ENCODE measurements at places on chromosomes 3 and 15.

GRCh38 chr3:155979746-155980145, 109.3 kb downstream of the GMPS start:
- no peak for DNase-seq

GRCh38 chr3:101963902-101964362, 114.6 kb downstream of the NFKBIZ start:
- no peak for DNase-seq

DNA sequence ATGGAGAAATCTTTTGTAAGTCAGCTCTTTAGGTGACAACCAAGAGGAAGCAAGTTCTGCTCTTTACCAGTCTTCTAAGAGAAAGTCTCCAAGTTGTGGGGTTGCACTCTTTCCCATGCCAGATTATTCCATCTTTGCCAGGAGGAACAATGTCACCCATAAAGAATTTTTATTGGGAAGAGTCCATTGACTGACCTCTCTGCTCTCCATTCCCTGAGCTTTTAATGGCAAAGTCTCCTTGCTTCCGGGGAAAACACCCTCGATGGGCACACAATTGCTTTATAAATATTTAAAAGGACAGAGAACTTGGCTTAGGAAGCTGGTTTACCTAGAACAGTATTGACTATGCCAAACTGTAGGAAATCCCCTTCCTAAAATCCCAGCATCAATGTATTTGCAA, 19.9 kb upstream of the UBE2E1 start:
- no peak for DNase-seq

DNA sequence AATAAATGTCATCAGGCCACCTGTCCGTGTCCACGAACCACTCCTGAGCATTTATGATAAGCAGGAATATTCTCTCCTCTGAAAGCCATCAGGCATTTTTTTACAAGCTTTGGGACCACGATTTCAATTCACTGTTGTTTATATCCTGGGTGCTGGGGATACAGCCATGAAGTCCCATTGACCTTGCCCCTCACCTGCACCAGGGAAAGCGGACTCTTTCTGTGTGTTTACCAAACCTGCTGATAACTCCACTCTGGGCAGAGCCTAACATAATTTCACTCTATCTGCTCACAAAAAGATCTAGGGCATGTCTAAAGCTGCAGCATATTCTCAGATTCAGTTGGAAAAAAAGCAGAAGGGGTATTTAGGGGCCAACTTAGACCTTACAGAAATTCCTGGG, 4.8 kb downstream of the DNASE1L3 start:
- DNase-seq = no peak

DNA sequence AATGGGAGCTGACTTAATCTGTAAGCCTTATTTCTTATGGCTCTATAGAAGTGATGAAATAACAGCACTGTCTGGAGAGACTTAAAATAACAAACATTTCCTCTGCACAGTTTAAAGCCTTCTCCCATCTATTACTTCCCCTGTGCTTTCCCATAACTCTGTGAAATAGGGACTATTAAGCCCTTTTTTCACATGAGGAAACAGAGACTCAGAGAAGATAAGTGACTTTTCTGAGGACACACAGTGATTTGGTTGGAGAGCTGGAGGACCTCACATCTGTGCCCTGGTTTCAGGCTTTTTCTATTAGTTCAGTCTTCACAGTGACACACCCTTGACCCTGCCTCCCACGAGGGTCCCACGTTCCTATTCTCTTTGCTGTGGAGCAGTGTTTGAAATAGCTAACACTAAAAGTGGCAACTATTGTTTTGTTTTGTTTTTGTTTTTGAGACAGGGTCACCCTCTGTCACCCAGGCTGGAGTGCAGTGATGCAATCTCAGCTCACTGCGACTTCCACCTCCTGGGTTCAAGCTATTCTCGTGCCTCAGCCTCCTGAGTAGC, 82.9 kb downstream of the ST6GAL1 start:
- DNase-seq = no peak

GRCh38 chr3:15342945-15343344, 10.6 kb upstream of the SH3BP5 start:
- DNase-seq = no peak

DNA sequence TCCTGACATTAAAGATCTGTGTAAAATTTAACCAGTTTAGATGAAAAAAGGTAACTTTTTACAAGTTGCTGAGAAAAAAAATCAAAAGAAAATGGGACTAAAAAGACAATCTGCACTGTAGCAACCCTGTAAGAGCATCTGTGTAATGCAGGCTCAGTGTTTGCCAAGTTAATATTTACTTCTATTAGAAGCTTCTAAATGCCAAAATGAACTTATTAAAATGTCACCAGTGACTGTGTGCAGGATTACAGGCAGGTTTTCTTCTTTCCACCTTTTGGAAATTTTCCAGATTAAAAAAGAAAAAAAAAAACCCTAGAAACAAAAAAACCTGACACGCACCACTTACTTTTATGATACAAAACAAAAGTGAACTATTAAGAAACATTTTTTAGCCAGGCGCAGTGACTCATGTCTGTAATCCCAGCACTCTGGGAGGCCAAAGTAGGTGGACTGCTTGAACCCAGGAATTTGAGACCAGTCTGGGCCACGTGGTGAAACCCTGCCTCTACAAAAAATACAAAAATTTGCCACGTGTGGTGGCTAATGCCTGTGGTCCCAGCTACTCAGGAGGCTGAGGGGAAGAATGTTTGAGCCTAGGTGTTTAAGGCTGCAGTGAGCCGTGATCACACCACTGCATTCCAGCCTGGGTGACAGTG, 87.2 kb downstream of the TJP1 start:
- no peak for DNase-seq

- DNase-seq = no peak
These were observed 142.5 kb downstream of the HCN4 start for GRCh38 chr15:73226093-73226814.

DNA sequence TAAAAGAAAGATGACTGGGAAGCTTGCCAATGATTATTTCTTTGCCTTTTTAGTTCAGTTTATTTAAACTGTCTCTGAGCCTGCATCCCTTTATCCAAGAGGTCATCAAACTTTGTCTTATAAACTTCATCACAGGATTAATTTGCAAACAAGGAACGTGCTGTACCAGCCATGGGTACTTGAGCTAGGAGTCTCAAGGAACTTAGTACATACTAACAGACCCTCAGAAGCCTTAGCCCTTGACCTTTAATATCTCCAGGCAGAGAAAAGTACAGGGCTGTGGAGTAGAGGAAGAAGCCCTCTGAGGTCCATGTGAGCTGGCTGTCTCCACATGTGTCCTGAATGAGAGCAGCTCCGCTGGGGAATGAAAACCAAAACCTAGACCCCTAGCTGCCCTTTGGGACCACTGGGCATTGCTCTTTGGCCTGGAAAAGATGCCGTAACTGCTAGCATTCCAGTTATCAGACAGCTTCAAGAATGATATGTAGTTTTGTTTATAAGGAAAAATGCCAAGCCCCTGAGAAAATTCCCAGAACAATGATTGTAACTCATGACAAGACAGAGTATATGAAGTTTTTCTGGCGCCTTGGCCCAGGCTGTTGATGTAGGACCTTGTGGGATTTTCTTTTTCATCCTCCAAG, 92.1 kb downstream of the ASB7 start:
- DNase-seq = no peak

- DNase-seq = peak; percentile 48
These were observed 624 bp downstream of the AKAP13 start for GRCh38 chr15:85380812-85381642.

DNA sequence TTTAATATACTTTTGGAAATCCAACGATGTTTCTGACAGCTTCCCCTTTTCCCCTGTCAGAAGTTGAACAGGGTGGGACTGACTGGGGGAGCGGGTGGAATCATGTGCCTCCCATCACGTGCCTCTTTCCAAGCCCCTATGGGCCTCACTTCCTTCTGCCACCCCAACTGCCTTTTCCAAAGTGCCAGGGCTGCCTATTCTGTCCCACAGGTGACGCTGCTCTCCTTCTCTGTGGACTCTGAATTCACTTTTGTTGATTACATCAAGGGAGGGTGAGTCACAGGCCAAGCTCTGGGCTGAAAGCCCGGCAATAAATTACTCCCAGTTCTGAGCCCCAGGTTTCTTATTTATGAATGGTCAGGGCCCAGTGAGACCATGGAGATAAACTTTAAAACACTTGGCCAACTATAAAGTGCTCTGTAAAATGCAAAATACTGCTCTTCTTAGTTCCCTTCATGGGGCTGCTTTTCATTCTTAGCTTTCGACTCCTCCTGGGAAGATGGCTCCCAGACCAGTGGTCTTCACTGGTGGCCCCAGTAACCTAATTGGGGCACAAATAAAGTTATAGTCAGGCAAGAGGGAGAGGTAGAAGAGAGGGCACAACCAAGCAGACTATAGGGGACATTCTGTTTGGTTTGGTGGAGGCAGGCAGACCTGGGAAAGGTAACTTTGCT, 12.3 kb downstream of the CPNE9 start:
- DNase-seq = no peak

GRCh38 chr15:65945616-65946015, 76.3 kb downstream of the RAB11A start:
- no peak for DNase-seq

DNA sequence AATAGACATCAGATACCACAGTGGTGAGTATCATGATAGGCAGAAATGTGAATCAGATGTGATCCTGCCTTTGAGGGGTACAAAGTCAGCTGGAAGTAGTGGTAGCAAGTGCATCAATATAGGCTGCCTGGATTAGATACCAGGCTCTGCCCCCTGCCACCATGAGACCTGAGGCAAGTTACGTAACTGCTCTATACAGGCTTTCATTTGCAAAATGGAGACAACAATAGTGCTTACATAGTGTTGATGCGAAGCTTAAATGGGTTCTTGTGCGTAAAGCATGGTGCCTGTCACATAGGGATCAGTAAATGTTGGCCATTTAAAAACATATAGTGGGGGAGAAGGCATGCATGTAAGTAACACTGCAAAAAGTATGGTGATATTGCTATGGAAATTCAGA, 158.0 kb downstream of the RYR3 start:
- DNase-seq = no peak

DNA sequence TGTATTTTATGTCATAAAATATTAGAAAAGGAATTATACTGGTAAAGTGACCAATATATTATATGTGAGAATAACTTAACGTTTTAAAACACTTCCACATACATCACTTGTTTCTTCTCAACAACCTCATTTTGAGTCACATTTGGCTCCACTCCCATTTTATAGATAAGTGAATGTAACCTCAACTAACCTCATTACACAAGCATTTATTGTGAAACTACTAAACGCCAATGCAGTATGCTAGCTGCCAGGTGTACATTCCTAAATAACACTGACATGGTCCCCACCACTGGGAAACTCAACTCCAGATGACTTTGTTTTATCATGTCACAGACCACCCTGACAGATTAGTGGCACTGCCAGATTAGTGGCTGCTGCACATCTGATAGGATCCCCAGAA, 249.7 kb upstream of the CNTN4 start:
- DNase-seq = no peak

DNA sequence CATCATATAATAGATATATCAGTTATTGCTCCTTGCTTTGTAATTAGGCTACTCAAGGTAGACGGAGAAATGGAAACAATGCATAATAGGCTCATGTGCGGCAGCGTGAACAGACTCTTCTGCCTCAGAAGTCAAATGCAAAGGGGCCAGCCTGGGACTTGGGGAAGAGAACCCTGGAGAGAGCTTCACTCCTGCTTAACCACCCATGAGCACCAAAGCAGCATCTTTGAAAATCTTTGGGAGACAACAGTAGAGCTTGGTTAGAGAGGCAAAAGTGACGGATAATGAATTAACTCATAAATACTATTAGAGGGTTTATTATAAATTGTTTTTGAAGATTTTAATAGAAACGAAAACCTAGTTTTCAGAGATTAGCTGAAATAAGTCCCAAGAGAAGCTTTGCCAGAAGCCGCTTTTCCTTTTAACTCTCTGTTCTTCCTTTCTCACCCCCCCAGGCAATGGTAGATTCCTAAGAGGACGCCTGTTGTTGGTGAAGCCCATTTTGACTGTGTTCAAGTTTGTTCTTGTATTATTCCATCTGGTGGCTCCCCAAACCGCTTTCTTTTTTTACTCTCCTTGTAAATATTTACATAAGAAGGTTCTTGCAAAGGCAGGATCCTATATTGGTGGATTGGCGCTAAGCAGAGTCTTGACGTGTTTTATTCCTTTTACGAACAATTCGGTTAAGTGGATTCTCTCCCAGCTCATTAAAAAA, 196.0 kb upstream of the TPRG1 start:
- no peak for DNase-seq

DNA sequence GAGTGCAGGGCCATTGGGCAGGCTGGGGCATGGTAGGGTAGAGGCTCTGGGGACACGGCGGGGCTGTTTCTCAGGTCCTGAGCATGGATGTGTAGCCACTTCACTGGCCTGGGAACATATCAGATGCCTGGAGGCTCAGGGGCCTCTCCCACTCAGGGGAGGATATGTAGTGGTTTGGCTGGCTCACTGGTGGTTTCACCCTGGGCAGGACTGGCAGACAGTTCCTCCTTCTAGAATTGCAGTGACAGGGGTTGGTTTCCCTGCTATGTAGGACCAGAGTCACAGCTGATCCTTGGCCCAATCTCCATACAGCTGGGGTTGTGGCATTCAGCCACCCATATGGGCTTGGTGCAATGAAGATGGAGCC, 4.8 kb upstream of the ARHGAP31 start:
- no peak for DNase-seq

- DNase-seq = no peak
These were observed 40.9 kb downstream of the CBLB start for GRCh38 chr3:105827959-105828358.

GRCh38 chr3:178810181-178810580, 261.4 kb downstream of the ZMAT3 start:
- DNase-seq = no peak
